Cardiac fibroblast (primary cell): ENCODE measurements at places on chromosomes 11 and 22.

DNA sequence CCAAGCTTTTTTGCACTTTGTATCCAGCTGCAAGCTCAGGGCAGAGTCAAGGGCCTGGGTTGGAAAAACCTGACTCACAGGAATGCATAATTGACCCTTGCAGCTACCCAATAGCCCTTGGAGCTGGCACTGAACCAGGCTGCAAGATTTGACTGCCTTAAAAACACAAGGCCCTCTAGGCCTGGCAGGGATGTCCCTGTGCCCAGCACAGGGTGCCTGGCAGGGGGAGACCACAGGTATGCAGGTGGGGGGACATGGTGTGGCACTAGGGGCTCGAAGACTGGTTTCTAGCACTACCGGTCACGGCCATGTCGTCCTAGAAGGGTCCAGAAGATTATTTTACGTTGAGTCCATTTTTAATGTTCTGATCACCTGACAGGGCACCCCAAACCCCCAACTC, 30.2 kb downstream of the SBF1 start:
- peak; percentile 79 for DNase-seq

GRCh38 chr11:1348796-1349326, 39.4 kb upstream of the TOLLIP start:
- no peak for DNase-seq

DNA sequence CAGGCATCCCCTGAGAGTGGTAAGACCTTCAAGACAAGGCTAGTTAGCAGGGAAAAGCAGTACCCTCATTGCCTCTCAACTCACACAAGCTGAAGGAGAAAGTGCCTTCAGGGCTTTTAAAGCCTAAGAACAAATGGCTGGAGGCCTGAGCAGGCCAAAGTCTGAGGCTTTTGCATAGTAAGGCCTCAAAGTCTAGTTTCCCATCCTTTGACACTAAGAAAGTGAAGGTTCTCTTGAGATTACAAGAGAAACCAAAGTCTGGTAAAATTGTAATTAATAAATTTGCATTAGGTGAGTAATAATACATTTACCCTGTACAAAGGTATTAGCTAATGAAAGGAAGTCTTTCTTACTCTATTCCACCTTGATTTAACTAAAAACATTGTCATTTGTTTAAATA, 47.0 kb upstream of the CCDC89 start:
- DNase-seq, result no peak

GRCh38 chr11:124727474-124727873, 12.3 kb upstream of the NRGN start:
- DNase-seq, result no peak

- DNase-seq, result peak; percentile 80
These were observed 33.0 kb upstream of the PITPNB start for GRCh38 chr22:27952091-27952490.

DNA sequence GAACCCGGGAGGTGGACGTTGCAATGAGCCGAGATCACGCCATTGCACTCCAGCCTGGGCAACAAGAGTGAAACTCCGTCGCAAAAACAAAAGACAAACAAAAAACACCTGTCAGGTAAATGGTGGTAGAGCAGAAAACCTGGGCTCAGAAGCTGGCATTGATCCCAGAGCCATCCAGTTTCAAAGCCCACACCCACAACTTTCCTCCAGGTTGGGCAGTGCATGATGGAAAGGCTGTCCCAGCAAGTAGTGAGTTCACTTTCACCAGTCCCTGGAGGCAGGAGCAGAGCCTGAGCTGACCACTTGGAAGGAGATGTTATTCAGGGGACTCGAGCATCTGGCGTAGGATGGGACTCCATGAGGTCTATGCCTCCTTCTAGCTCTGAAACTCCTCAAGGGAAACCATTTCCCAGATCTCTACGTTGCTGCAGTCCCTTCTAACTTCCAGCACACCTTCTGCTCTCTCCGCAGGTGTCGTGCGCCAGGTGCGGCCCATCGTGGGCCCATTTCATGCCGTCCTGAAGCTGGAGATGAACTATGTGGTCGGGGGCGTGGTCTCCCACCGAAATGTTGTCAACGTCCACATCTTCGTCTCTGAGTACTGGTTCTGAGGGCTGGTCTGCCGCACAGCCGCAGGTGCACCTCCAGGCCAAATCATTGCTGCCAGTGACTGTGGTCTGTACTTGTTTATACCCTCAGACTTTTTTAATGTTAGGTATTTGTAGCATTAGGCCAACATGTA, 71.6 kb upstream of the ATXN10 start:
- DNase-seq, result no peak

- DNase-seq, result no peak
These were observed 45.3 kb upstream of the ACCSL start for GRCh38 chr11:44002191-44003093.

DNA sequence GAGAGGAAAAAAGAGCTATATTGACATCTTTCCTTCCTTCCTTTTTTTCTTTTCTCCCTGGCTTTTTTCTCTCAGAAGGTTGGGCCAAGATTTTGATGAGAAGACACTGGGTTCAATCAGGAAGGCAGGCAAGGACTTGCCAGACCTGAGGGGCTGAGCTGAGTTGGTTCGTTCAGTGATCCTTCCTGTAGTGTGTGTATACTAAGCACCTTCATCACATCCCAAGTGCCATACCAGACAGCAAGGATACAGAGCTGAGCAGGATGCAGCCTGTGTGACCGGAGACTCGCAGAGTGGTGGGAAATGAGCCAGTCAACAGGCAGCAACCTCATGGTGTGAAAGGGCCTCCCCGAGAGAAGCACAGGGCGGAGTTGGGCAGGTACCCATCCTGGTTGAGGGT, 95.5 kb downstream of the SPON1 start:
- no peak for DNase-seq

GRCh38 chr22:27433099-27433498, 368.5 kb downstream of the MN1 start:
- no peak for DNase-seq

- DNase-seq, result no peak
These were observed 360.3 kb upstream of the SYN3 start for GRCh38 chr22:33418484-33418883.

DNA sequence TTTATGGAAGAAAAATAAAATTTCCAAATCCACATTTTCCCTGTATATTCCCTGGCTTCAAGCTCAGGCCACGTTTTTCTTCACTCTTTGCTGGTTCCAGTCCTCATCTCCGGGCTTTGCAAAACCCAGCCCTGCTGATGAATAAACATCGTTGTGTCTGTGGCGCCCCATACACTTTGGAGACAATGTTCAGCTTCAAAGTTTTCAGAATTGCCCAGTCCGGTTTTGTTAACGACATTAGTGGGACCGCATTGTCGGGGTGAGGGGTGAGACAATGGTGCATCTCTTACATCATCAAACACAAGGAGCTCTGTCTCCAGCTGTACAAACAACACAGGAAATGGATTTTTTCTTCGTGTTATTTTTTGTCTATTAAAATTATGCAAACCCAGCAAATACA, 53.4 kb upstream of the HTATIP2 start:
- no peak for DNase-seq

GRCh38 chr22:23212061-23213021, 32.0 kb downstream of the BCR start:
- DNase-seq, result no peak

GRCh38 chr11:74380746-74381439, 17.3 kb downstream of the PGM2L1 start:
- no peak for DNase-seq

DNA sequence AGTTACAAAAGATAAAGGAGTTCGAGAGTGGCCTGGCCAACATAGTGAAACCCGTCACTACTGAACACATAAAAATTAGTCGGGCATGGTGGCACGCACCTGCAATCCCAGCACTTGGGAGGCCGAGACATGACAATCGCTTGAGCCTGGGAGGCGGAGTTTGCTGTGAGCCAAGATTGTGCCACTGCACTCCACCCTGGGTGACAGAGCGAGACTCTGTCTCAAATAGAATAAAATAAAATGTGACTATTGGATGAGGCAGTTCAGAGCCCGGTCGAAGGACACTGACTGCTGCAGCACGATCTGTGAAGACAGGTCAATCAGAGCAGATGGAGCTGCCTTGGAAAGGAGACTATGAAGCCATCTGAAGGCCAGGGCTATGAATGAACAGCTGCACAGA, 37.7 kb upstream of the ANO1 start:
- DNase-seq, result no peak

- no peak for DNase-seq
These were observed 5.2 kb downstream of the UPB1 start for GRCh38 chr22:24500277-24500820.

DNA sequence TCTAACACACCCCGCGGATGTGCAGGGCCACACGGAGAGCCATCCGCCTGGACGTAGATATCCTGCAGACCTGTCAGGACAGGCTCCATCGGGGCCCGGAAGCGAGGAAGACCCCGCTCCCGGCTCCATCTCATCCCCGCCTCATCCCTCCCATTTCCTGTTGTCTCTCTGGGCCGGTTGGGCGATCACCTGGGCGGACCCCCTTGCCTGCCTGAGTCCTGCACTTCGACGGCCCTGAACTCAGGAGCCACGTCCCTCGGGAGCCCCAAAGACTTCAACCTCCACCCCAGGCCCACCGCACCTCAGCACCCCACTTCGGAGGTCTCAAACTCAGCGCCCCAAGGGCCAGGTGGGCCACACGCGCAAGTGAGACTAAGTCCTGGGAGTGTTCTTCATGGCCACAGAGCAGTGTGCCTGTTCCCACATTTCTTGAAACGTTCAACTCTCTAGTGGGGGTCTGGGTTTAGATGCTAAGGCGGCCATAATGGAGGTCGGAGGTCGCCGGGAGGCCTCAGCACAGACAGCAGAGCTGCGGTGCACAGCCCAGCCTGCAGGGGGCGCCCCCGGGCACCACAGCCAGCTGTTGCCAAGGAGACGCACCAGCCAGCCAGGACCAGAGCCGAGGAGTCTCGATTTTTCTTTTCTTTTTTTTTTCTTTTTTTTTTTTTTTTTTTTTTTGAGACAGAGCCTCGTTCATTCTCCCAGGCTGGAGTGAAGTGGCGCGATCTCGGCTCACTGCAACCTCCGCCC, 26.0 kb upstream of the FADD start:
- no peak for DNase-seq

GRCh38 chr11:111697933-111698371, 68.2 kb downstream of the PPP2R1B start:
- DNase-seq, result no peak

DNA sequence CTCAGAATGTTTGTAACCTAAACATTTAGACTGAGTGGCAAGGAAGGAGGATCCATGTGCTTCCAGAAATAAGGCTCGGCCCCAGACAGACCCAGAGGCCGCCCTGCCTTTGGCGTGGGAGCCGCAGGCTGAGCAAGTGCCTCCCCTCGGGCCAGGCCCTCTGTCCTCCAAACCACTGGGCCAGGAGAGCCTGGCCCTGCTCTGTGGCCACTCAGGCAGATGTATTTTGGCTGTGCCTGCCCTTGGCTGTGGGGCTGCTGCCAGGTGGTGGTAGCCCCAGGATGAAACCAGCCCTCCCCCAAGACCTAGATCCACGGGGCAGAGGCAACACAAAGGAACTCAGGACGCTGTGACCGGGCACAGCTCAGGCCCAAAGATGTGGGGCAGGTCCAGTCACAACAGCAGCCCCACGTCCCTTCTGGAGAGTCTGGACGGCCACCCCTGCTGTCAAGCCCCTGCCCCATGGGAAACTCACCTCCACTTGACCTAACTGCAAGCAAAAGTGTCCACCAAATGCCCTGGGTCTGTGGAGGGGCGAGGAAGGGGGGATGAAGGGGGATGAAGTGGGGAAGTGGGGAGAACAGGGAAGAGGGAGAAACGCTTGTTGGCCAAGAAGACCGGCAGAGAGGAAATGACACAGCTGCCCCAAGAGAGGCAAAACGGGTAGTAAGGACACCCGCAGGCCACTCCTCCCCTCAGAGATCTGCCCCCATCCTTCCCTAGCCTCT, 24.0 kb downstream of the PISD start:
- DNase-seq, result peak; percentile 78

- DNase-seq, result no peak
These were observed 5.5 kb upstream of the LINC01488 start for GRCh38 chr11:69475866-69476471.

DNA sequence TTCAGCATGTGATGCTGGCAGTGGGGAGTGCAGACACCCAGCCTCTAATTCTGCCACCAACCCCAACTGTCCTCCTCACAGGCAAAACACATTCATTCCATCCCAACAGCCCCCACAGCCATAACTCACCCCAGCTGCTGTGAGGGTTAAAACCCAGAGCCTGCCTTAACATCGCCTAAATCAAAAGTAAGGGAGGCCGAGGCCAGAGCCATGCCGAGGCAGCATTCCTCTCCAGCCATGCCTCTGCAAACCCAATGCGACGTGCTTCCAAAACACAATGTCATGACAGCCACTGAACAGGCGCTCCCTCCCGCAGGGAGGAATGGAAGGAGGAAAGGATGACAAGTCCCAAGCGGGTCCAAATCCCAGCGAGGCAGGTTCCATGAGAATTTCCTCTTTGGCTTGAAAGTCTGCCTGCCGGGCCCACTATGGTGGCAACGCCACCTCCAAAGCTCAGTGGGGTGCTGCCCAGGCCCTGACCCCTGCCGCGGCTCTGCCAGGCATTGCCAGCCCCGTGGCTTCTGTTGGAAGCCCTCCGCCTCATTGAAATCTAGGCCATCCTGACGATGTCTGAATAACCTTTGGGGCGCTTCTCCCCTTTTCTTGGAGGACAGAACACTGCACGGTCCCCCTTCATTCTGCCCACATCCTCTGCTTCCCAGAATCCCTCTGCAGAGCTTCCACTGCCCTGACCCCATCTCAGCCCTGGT, 472.3 kb downstream of the BRD1 start:
- DNase-seq, result no peak

GRCh38 chr22:42991010-42991651, 23.8 kb downstream of the PACSIN2 start:
- DNase-seq, result peak; percentile 92

GRCh38 chr11:77071671-77072605, 5.2 kb downstream of the CAPN5 start:
- peak; percentile 22 for DNase-seq

DNA sequence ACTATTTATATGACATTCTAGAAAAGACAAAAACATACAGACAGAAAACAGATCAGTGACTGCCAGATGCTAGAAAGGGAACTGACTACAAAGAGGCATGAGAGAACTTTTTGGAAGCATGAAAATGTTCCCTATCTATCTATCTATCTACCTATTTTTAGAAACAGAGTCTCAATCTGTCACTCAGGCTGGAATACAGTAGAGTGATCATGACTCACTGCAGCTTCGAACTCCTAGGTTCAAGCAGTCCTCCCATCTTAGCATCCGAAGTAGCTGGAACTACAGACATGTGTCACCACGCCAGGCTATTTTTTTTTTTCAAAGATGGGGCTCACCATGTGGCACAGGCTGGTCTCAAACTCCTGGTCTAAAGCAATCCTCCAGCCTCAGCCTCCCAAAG, 6.9 kb downstream of the SBF2 start:
- DNase-seq, result no peak

GRCh38 chr11:91394073-91394726, 830.4 kb upstream of the FAT3 start:
- no peak for DNase-seq

DNA sequence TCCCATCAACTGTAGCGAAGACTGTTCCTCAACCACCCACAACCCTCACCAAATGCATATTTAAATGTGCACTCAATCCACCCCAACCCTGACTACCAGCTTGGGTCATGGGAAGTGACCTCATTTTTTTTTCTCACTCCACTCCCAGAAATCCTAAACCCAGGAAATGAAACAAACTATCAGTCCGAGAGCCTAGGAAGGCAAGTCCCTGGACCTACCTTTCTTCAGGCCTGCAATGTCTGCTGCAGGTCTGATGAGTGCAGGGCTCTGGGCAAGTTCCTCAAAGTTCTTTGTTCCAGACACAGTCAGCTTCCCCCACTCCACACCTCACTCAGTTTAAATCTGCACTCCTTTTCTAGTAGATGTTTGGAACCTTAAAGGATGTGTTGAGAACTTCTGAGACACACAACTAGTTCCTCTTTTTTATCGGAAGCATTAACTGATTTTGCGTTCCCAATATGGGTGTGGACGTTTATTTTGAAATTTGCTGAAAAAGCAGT, at the start of gene MS4A4E:
MS4A4E (minus strand) TSS at position 398 of the 500 bp plus-strand sequence. CDS start 13,082 bp downstream, outside the sequence.
- no peak for DNase-seq
